Stimulated activated CD8-positive, alpha-beta memory T cell treated with anti-CD3 and anti-CD28 coated beads, Interleukin-4, amount 100 ng/mL, for 4 hours (primary cell): ENCODE measurements at places on chromosomes 4 and X.

GRCh38 chr4:76214177-76214675, 602 bp upstream of the SCARB2 start:
- DNase-seq, result no peak

GRCh38 chrX:43745938-43746721, 90.0 kb downstream of the MAOA start:
- DNase-seq, result no peak

DNA sequence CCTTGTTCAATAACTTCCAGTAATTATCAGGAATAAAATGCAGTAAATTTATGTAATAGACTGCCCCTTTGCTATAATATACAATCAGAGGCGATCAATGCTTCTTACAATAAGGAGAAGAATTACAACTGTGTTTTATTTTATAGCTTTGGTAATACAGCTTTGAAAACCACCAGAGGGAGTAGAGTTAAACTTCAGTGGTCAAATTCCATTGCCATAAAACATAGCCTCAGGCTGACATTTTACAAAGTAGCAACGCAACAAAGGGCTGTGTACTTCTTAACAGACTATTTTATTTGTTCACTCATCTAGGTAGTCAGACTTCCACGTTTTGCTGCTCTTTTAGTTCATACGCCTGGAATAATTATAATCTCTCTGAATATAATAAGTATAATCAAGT, 58.5 kb downstream of the TEX13C start:
- DNase-seq, result no peak

DNA sequence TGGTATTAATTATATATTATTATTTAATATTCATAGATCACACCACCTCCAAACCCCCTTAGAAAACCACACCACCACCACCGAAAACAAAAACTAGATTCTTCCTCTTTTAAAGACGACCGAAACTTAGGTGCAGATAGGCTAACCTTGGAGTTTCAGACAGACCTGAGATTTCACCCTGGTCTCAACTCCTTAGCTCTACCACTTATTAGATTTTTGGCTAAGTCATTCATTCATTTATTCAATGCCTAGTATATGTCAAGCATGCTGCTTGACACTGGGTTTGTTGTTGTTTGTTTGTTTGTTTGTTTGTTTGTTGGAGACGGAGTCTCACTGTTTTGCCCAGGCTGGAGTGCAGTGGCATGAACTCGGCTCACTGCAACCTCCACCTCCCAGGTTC, 9.5 kb upstream of the BMP2K start:
- no peak for DNase-seq

GRCh38 chr4:42627885-42628646, 28.8 kb downstream of the ATP8A1 start:
- no peak for DNase-seq

GRCh38 chr4:164997324-164997723, 19.9 kb upstream of the TRIM61 start:
- no peak for DNase-seq

GRCh38 chrX:30654989-30655607, 1.9 kb downstream of the GK start:
- DNase-seq, result no peak

DNA sequence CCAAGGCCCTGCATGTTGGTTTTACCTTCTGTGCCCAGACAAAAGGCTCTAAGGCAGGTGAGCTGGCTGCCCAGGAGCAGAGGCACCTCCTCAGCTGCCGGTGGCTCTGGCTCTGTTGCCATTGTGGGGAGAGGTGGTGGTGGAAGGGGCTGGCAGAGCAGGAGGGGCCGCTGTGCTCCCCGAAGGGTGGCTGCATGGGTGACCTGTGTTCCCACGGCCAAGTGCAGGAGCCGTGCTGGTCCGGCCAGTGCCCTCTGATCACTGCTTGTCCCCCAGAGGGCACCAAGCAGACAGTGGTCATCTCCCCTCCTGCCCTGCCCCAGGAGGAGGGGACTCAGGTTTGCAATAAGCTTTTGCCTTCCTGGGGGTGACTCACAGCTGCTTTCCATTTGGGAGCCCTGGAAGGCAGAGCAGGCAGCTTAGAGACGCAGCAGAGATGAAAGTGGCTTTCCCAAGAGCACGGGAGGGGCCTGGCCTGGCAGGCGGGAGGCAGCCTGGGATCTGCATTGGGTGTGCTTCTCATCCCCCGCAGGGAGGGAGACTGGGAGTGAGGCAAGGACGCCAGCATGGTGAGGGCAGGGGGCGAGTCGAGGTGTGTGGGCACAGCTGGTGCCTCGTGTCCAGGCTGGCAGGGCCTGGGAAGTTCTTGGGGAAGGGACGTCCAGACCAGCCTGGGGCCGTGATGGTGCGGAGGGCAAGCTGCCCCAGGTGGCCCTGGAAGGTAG, 28.7 kb downstream of the DOK7 start:
- DNase-seq, result no peak

DNA sequence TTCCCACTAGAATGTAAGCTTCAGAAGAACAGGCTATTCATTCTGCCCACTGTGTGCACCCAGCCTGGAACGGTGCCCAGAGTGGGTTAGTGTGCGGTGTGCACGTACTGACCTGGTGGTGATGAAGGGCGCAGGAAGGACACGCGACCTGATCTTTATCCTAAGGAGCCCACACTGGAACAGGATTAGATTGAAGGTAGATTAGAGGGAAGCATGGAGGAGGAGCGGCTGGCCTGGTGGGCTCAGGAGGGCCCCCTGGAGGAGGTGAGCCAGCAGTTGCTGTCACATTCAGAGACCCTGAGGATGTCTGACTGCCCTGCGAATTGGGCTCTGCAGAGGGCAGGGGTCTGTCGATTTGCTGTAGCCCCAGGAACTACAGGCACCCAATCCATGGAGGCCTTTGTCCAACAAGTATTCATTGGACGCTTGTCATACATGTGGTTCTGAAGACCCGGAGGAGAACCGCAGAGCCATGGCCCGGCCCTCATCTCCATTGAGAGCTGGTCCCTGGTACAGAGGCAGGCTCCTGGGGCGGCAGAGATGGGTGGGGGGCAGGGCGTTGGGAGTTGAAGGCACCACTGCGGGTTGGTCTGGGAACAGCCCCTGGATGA, 73.2 kb downstream of the HTRA3 start:
- no peak for DNase-seq

GRCh38 chrX:40434947-40435346, 145.8 kb upstream of the ATP6AP2 start:
- DNase-seq, result no peak

- DNase-seq, result no peak
Measured at GRCh38 chrX:78997870-78998558, 52.8 kb downstream of the P2RY10 start.

- no peak for DNase-seq
Measured at GRCh38 chrX:12843061-12843667, 23.7 kb upstream of the TLR7 start.

GRCh38 chr4:75030649-75031235, 97.8 kb downstream of the PARM1 start:
- DNase-seq, result no peak

- no peak for DNase-seq
Measured at GRCh38 chrX:15014281-15014680, 141.1 kb downstream of the MOSPD2 start.

GRCh38 chr4:76305033-76305687, 1.4 kb upstream of the STBD1 start:
- DNase-seq, result no peak

GRCh38 chrX:15165832-15166231, 104.1 kb downstream of the ASB9 start:
- no peak for DNase-seq

DNA sequence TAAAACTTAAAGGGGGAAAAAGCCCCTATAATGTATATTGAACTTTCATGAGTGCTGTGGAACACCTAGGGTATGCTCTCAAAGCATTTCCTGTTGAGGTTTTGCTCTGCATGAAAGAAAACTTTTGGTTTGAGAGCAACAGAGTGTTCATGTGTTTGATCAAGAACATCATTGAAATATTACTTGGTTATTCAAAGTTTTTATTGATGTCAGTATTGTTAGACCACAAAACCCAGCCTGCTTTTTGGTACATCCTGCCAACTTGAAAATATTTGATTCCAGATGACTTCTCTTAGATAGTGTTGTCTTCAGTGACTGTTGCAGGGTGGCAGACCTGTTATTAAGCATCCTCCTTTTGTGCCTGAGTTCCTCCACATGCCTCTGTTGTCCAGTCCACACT, 68.0 kb downstream of the N4BP2 start:
- DNase-seq, result no peak

DNA sequence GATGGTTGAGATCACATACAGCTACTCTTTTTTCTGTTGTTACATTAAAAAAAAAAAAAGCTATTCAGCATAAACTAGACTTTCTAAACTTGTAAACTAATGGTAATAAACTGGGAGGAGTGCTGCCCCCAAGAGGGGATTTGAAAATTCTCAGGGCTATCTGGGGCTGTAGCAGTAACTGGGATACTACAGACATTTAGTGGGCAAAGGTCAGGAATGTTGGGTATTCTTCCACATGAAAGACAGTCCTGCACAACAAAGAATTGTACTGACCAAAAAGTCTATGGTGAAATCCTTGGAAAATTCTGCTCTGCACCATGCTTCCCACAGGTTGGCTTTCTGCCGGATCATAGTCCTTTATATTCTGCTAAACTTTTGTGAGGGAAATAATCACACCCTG, 232.6 kb upstream of the BOD1L1 start:
- DNase-seq, result no peak

DNA sequence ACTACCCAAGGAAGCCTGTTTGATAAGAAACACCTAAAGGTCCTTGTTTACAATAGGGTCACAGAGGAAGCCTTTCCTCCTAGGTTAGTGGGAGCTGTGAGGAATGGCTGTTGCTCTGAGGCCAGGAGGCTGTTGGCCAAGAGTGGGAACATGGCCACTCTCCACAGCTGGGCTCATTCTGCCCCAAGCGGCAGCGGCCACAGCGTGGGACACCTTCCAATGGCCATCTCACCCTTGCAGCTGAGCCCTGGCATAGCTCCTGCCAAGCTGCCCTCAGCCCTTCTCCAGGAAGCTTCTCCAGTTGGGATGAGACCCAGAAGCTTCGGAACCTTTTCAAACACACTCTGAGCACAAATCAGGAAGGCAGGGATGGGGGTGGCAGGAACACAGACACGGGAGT, 111.8 kb upstream of the MAP3K15 start:
- no peak for DNase-seq

- no peak for DNase-seq
Measured at GRCh38 chr4:82779032-82779431, 19.6 kb downstream of the SCD5 start.

GRCh38 chr4:5784960-5785611, 74.1 kb downstream of the EVC start:
- DNase-seq, result no peak

- DNase-seq, result no peak
Measured at GRCh38 chr4:114435116-114435515, 163.5 kb upstream of the UGT8 start.

GRCh38 chrX:47683829-47684205, 24.8 kb upstream of the UXT start:
- no peak for DNase-seq

- DNase-seq, result no peak
Measured at GRCh38 chrX:76029385-76029784, 143.5 kb upstream of the PBDC1 start.

DNA sequence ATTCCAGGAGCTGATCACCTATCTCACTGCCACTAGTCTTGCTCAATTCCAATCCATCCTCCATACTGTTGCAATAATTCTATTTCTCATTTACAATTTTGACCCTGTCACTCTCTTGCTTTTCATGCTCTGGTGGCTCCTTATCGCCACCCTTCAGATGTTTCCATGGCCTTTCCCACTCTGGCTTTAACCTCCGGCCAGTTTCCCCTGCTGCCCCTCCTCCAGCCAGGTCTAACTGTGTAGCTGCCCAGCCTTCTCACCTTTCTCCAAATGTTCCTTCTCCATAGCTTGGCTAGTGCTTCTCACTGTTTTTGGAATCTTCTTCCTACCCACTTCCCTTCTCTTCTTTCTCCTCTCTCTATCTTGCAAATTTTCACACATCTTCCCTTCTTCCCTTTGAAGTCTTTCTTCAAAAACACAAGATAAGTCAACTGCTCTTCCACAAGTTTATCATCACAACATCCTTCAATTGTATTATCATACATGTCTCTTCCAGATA, 153.8 kb downstream of the COL25A1 start:
- DNase-seq, result no peak

- no peak for DNase-seq
Measured at GRCh38 chr4:113873508-113873907, 105.9 kb downstream of the ARSJ start.

- no peak for DNase-seq
Measured at GRCh38 chr4:31190671-31191070, 470.5 kb downstream of the PCDH7 start.

GRCh38 chr4:55866290-55866907, 13.0 kb downstream of the EXOC1 start:
- DNase-seq, result no peak

DNA sequence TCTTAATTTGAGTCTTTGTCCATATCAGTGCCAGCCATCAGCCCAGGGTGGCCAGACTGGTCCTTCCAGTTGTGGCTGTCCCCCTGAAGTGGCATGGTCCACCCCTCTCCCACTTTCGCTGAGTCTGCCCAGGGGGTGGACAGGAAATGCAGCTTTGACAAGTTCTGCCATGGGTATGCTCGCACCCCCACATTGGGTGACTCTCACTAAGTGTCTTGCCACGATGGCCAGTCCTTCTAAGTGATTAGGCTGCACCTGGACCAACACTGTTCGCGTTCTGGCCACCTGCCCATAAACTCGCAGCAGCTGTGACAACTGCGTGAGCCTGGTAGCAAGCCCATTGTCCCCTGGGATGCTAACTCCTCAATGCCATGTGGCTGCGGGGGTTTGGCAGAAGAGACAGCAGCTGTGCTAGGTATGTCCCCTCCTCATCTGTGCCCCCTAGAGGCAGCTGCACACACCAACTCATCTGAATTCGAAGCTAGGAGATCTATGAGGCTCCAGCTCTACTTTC, 10.0 kb upstream of the LNX1 start:
- no peak for DNase-seq

GRCh38 chrX:153463031-153463430, 7.3 kb downstream of the HAUS7 start:
- no peak for DNase-seq

GRCh38 chr4:17082186-17082585, 183.7 kb upstream of the LDB2 start:
- DNase-seq, result no peak

DNA sequence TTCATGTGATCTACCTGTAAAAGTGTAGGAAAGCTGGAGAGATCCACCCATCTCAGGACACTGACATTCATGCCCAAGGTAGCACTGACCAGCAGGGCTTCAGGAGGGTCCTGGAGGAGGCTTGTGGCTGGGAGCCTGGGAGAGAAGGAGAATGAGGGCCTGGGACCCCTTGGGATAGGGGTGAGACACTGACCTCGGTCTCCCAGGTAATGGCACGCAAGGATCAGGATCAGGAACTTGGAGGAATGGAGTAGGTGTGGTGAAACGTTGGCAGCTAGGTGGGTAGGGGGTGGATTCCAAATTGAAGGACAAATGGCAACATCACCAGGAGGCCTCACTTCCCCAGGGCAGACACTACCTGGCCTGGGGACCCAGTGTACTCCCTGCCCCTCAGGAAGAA, 12.4 kb upstream of the RGS12 start:
- no peak for DNase-seq

GRCh38 chr4:52142816-52143215, 91.7 kb downstream of the SPATA18 start:
- no peak for DNase-seq
